NCI-H446 treated with DMSO at 0.1 percent for 48 hours (cell line): ENCODE measurements at places on chromosomes 6 and 20.

DNA sequence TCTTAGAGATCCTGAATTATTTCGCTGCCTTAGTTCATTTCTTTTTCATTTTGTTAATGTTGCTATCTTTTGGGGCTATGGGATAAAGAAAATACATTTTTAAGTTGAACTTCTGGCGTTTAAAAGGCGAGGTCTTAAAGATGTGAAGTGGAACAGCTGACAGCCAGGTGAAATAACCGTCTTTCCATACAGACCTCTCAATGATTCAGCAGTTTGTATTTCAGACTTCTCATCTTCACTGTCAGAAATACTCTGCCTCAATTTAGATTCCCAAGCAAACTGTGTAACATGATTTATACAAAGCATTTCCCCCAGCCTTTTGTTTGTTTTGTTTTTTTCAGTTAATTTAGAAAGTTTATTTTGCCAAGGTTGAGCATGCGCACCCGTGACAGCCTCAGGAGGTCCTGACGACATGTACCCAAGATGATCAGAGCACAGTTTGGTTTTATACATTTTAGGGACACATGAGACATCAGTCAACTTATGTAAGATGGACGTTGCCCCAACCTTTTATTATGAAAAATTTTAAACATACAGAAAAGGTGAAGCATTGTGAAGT is 40.0 kb downstream of the SLC9A8 start:
- DNase-seq = no peak

GRCh38 chr6:3471286-3471685 is 14.4 kb upstream of the SLC22A23 start:
- no peak for DNase-seq

DNA sequence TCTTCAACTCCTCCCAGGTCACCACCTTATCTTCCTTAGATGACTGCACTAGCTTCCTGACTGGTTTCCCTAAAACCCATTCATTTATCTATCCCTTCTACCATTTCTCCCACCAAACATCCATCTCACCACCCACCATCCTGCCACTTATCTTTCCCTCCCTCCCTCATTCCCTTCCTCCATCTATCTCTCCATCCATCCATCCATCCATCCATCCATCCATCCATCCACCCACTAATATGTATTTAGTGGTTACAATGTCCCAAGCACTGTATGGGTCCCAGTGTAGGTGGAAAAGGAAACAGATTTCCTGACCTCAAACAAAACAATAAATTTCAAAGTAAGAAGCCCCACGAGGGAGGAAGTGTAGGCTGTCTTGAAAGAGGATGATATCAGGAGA is 59.3 kb upstream of the APCDD1L start:
- DNase-seq = no peak

- DNase-seq = no peak
These were observed 26.6 kb upstream of the PI16 start for GRCh38 chr6:36927691-36928546.

DNA sequence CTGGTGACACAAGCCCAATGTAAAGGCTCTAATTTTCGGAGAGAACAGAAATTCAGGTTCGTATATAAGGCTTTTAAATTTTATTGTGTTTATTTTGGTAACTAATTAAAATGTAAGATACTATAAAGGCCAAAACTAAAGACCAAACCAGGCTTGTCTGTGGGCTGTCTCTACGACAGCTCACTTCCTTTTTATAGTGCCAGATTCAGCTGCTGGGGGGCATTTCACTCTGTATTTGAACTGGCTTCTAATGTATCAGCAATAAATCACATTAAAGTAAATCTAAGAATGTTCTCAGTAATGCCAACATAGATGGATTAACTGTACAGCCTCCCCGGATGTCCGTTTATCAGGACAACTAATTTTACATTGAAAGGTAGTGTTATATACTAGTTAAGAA is 31.1 kb upstream of the STXBP5 start:
- DNase-seq = no peak

GRCh38 chr6:3915076-3915791 is 66.1 kb downstream of the FAM50B start:
- DNase-seq = no peak

DNA sequence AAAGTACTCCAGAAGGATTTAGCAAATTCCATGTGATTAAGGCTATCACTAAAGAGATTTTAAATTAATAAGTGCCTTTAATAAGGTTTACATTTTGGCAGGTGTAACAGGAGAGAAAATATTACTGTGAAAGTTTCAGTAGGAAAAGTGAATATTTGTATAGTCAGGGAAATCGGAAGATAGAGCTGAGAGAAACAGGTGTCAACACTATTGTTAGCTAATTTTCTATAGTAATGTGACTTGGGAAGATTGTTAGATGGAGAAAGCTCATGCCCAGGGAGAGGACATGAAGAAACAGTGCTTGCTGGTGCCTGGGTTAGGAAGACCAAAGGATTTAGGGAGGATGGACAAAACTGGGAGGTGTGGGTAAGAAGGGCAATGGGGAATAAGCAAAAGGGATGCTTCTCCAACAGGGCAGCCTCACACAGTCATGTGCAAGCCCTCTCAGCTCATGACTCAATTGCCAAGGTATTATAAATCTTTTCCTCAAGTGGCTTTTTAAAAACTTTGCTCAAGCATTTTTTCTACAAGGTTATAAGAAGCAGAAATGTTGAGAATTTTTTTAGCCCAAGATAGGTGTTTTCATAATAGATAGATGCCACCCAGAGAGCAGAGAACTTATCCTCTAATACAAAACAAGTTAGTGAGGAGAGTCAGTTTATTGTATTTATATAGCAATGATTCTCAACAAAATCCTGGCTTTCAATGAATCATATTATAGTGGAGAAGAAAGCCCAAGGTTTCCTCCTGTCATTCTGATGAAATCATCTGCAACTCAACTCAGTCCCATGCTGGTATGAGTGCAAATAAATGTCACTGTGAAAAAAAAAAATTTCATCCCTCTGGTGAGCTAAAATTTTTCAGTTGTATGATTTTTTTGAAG is 325.2 kb upstream of the NT5E start:
- no peak for DNase-seq

GRCh38 chr6:82611751-82612150 is 248.1 kb downstream of the TPBG start:
- DNase-seq = no peak

DNA sequence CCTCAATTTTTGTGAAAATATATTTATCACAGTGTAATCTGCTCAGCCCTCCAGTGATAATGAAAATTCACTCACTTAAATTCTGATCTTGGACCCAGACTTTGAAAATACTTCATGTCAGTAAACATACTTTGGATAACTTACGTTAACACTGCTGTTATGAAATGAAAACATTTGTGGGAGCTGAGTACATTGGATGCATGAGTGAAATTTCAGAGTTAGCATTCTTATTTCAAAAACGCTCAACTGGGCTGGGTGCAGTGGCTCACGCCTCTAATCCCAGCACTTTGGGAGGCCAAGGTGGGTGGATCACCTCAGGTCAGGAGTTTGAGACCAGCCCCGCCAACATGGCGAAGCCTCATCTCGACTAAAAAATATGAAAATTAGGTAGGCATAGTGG is 196.4 kb downstream of the UTRN start:
- no peak for DNase-seq

DNA sequence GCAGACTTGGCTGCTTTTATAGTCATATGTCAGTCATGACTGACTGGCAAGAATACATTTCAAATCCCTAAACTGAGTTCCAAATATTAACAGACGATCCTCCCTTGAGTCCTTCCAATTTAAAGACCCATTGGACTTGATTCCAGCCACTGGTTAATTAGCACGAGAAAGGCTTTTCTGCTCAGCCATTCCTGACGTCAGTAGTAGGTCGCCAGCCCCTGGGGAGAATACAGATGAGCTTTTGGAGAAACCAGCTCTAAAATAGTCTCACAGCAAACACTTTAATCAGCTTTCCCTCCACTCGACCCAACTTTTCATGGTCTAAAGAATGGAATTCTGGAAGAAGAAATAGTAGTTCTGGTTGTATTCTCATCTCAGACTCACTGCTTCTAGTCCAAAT is 91.6 kb downstream of the SLC22A3 start:
- DNase-seq = no peak

DNA sequence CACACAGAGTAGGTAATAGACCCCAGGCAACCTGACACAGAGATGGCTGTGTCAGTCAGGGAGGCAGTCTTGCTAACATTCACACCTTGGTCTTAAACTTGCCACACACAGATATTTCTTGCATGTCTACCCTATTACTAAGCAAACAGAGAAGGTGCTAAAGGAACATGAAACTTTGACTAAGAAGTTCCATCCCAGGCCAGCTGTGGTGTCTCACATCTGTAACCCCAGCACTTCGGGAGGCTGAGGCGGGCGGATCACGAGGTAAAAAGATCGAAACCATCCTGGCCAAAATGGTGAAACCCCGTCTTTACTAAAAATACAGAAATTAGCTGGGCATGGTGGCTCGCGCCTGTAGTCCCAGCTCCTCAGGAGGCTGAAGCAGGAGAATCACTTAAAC is 222.4 kb upstream of the JARID2 start:
- DNase-seq = no peak

- no peak for DNase-seq
These were observed 20.4 kb upstream of the GSTA4 start for GRCh38 chr6:53015486-53015885.

DNA sequence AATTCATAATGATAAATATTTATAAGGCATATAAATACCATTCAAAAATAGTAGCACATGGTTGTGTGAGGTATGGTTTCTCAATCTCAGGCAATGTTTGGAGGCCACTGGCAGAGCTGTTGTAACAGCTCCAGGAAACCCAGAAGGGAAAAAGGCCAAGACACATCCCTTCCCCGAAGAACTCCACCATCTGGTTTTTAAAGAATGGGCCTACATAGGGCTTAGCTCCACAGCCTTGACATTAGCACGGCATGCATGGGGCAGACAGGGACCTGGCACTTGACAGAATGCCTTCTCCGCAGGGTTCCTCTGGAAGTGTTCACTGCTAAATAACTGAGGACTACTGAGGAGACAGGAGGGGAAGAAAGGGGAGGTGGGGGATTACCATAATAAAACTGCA is 16.1 kb upstream of the FOXO3 start:
- DNase-seq = peak; percentile 33

GRCh38 chr20:38825571-38825900 is 20.0 kb downstream of the PPP1R16B start:
- DNase-seq = no peak

DNA sequence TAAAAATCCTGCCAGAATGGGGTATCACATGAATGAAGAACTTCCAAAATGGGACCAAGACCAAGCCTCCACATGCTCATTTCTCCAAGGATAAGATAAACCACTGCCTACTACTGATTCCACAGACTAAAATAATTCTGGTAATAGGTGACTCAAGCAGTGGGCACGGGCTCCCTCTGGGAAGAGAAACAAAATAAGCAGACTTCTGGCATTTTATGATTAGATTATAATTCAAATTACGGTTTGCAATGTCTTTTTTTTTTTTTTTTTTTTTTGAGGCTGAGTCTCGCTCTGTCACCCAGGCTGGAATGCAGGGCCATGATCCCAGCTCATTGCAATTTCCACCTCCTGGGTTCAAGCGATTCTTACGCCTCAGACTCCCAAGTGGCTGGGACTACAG is 16.0 kb downstream of the UQCC1 start:
- no peak for DNase-seq

GRCh38 chr6:39493174-39493573 is 170.7 kb upstream of the KCNK16 start:
- DNase-seq = no peak

- no peak for DNase-seq
These were observed 21.7 kb downstream of the RPRD1B start for GRCh38 chr20:38055294-38055693.

GRCh38 chr6:42644211-42644610 is 78.2 kb downstream of the PRPH2 start:
- no peak for DNase-seq

DNA sequence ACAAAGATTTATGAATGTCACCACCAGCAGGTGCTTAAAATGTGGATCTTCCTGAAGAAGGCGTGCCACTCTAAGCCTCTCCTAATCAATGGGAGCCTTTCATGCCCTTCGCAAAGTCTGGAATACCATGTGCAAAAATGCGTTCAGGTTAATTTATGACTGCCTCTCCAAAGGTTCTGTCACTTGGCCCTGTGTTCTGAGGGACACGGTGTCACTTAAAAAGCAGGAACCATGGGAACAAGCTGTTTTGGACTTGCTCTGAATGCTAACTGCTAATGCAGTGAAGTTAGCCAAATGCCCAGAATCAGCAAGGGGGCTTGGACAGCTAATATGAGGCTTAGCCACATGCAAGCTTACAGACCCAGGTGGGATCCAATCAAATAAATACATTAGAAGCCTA is 250.3 kb downstream of the TSHZ2 start:
- no peak for DNase-seq

DNA sequence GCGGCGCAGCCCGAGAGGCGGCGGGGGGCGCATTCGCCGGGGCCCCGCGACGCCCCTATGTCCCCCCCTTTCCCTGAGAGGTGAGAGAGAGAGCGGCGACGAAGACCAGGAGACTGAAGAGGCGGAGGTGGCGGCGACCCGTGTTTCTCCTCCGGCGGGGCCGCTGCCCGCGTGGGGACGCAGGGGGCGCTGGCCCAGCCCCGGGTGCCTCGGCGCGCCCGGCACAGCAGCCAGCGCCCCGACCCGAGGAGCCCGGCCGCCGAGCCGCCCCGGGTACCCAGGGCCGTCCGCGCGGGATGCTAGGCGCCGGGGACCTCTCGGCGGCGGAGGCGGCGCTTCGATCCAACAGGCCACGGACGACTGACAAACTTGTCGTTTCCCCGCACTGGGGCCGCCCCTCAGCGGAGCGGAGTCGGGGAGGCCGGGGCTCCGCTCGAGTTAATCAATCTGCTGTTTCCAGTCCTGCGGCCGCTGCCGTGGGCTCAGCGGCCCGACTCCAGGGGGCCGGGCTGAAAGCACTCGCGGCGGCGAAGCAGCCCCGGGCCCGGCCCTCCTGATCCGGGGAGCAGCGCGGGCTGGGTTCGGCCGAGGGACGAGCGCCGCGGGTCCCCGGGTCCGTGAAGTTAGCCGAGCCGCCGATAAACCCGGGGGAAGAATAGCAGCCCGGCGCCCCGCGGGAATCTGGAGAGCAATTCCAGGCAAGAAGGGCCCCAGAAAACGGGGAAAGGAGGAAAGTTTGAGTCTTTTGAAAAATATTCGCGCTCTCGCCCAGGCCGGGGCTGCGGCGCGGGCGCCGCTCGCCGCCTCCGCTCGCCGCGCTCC is 631 bp downstream of the MDGA1 start:
- DNase-seq = no peak

GRCh38 chr6:31829633-31830283 is 2.2 kb downstream of the HSPA1B start:
- DNase-seq = peak; percentile 23
